HS-5 (cell line): ENCODE measurements at places on chromosomes 7 and 10.

GRCh38 chr7:17311952-17312351, 13.5 kb downstream of the AHR start:
- no peak for DNase-seq

GRCh38 chr7:48309720-48310119, 138.5 kb downstream of the ABCA13 start:
- no peak for DNase-seq

DNA sequence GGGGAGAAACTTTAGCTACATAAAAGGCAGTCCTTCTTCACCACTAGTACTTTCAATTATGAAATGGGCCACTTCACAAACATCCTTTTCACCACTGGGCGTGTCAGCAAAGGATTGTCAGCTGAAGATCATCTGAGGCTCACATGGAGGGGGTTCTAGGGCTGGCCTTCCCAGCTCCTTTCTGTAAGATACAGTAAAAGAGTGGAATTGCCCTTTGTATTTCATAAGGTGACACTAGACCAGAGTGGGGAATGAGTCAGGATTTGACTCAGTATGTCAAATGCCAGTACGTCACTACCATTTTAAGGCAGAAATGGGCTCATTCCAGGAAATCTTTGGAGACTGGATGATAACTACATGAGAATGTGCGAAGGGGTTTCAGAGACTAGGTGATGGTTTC, 21.2 kb upstream of the BLOC1S2 start:
- DNase-seq: peak; percentile 22

DNA sequence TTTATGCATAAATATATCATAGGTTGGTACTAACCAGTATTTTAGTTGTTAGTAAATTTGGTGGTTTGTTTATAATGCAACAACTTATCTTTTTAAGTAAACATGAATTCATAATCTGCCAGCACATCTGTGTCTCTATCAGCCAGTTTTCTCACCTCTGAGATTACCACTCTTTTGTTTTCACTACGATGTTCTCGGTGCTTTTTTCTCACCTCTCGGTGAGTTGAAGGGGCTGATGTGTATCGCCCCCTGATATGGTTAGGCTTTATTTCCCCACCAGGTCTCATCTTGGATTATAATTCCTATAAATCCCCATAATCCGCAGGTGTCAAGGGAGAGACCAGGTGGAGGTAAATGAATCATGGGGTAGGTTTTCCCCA, 114.1 kb downstream of the CAMK1D start:
- DNase-seq: no peak

- DNase-seq: no peak
These were observed 415.3 kb upstream of the SEMA3D start for GRCh38 chr7:85602196-85602595.

DNA sequence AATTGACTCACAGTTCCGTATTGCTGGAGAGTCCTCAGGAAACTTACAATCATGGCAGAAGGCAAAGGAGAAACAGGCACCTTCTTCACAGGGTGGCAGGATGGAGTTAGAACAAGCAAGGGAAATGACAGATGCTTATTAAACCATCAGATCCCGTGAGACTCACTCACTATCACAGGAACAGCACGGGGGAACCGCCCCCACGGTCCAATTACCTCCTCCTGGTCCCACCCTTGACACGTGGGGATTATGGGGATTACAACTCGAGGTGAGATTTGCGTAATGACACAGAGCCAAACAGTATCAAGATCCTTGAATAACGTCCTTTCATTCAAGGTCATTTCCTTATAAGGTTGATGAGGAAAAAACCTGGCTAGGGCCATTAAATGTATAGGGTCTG, 176.6 kb downstream of the TPK1 start:
- no peak for DNase-seq

- no peak for DNase-seq
These were observed 127.0 kb downstream of the TCERG1L start for GRCh38 chr10:131184503-131184902.

DNA sequence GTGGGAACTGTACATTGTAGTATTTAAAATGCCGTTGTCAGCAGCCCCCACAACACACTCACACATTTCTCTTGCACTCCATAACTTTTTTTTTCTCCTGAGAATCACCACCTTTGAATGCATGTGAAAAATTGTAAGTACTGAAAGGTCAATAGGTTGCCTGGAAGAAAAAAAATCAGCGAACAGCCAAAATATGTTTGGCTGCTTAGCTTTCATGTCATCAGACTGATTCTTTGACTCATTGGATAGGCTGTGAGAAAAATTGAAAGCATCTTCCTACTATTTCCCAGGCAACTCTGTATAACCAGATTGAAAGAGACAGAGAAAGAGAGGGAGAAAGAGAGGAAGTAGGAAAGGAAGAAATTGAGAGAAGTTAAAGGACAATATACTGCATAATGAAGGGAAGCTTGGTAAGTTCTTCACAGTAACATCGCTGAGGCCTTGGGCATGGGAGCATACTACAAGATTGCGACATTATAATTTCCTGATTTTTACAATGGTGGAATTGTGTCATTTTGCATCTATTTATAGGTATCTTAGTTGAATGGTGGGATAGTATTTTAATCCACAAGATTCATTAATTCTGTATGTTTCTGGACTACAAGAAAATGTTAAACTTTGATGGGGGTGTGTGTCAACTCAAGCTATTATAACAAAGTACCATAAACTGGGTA, 249.3 kb upstream of the KCND2 start:
- no peak for DNase-seq

DNA sequence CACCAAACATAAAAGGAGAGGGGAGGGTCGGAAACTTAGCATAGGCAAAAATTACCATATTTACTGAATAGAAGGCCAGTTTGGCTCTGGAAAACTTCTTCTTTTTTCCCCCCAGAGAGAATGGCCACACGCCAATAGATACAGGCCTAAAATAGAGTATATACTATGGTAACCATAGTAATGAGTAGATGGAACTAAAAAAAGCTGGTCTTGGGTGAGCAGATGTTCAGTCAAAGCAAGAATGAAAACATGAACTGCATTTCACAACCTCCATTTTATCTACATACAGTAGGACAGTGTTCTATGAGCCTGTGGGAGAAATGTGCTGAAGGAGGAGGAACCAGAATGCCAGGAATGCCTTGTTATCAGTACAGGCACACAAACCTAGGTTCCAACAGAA, 141.7 kb upstream of the SEMA3A start:
- DNase-seq: no peak
